Dorsolateral prefrontal cortex (tissue), 122 donors: ENCODE measurements at places on chromosomes 7 and 10.

GRCh38 chr7:76296743-76297740, 5.4 kb upstream of the HSPB1 start:
- peak; percentile 63 for DNase-seq

- no peak for DNase-seq
Observed at GRCh38 chr7:95684505-95684904, 87.8 kb upstream of the DYNC1I1 start.

- DNase-seq, result no peak
Observed at GRCh38 chr10:114648368-114648767, 9.7 kb downstream of the ABLIM1 start.

- no peak for DNase-seq
Observed at GRCh38 chr10:35585903-35586535, 19.1 kb upstream of the GJD4 start.

- DNase-seq, result no peak
Observed at GRCh38 chr10:32981760-32982159, 23.7 kb upstream of the ITGB1 start.

DNA sequence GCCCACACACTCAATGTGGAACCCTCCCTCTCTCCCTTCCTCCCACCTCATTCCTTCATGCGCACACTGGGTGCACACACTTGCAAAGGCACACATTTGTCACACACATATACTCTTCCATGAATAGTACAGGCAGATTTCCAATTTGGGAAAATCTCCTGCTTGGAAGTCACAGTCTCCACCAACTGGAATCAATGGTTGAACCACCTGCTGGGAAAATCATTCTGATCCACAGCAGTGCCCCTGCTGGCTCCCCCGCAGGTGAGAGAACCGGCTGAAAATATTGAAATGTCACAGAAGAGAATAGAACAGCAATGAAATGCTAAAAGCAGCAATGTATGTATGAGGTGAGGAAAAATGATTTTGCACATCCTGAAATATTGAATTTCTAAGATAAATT, 232.7 kb downstream of the ADAM12 start:
- DNase-seq, result no peak

DNA sequence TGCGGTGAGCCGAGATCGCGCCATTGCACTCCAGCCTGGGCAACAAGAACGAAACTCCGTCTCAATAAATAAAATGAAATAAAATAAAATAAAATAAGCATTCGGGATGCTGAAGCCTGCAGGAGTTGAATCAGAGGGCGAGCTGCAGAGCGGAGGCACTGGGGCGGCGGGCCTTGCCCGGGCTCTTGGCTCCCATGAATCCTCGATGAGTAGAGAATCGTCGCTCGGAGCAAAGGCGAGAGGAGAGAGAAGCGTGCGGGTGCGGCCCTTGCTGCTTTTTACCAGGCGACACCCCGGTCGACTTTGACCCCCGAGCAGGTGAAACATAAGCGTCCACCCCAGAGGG, 168.3 kb downstream of the UBE2H start:
- no peak for DNase-seq

DNA sequence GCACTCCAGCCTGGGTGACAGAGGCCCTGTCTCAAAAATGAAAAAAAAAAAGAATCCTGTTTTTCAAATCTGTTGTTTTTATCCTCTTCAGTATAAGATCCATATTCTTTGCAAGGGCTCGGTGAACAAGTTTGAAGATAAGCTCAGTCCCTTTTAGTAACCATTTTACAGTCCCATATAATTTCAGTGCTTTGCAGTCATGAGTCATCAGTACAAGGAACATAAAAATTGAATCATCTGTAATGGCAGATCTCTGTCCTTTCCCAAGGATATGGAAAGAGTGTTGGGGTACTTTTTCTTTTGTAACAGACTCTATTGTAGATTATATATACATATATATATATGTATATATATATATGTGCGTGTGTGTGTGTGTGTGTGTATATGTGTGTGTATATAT, 52.2 kb upstream of the ZPBP start:
- DNase-seq, result no peak

DNA sequence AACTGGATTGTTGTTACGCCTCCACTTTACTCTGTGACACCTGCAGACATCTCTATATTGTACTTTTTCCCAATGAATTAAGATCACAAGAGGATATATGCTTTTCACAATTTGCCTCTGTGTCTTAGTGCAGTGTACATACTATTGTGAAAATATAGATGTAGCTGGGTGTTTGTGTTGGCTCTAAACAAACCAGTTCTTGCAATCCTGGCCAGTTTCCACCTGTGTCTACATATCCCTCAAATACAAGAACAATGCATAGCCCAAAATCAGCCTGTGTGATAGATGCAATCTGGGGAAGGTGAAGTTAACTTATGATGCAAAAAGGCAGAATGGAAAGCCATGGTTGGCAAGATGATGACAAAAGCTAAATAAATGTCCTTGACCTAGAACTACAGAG, 36.5 kb upstream of the DLD start:
- no peak for DNase-seq

DNA sequence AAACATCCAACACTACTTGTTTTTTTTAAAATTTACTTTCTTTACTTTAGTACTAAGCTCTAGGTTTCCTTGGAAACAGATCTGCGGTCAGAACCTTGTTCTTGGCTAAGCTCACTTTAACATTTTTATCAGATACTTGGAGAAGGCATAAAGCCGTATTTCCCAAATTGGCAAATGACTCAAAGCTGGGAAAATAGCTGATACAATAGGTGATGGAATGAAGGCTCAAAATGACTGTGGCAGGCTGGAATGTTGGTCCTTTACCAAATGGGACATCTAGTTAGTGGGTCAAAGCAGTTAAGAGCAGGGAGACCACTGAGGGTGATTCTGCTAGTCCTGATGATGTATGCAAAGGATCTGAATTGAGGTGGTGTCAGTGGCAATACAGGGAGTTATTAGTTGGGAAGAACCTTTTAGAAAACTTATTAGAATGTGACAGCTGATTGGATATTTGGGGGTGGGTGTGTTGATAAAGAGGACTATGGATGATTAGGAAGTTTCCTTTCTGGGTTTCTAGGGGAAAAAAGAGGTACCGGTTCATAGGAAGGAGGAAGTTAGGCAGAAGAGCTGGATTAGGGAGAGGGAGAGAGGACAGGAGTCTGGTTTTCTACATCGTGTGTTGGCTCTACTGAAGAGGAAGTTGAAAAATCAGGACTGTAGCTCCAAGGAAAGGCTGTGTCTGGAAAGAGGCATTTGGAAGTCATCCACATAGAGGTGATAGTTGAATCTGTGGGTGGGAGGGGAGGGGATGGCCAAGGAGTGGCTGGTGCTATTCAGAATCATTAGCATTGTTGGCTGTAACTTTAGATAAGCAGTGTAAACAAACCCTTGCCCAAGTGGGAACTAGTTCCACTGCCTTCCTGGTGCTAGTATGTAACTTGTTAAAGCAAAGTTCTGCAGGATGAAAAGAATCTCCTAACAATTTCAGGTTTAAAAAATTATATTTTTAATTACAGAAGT, 13.1 kb downstream of the PLCE1 start:
- no peak for DNase-seq

DNA sequence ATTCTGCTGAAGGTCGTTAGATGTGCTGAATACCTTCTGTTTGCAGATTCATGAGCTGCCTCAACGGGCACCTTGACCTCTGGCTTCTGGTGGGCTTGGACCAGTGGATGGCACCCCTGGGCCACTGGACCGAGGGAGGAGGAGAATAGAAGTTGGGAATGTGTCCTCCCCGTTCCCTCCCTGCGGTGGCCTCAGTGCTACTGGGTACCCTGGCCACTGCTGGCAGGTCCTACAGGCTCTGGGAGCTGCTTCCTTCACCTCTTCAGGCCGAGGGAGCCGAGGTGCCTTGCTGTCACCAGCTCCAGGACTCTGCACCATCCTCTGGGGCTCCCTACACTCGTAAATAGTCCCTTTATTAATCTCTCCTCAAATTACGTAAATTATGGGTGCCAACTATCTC, 32.2 kb upstream of the GALNTL5 start:
- no peak for DNase-seq

DNA sequence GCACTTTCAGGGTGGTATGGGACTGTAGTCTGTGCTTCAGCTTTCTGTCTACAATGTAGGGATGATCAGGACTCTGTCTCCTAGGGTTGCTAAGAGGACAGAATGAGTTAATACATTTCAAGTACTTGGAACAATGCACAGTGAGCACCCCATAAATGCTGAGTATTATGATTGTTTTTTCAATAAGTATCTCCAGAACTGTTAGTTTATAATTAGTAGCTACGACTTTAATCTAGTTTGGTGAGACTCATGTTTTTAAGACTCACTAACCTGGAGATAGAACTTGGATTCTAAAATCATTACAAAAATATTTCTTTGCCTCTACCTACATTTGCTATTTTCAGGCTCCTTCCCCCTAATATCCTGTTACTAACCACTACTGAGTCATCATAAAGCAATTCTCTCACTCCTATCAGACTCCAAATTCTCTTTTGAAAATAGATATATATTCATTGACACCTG, 95.3 kb downstream of the CPED1 start:
- DNase-seq, result no peak

DNA sequence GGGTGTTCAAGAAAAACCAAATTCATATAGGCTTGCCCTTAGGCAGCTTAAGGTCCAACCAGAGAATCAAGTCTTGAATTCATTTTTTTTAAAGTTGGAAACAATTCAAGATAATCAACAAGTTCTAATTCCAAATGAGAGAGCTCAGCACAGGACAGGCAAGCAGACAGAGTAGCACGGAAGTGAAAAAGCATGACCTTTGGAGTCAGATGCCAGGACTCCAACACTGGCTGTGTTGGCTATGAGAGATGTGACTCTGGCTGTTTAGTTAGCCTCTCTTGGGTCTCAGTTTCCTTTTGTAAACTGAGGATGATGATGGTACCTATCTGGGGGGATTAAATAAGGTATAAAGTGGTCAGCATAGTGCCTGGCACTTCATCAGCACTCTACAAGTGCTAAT, 49.3 kb downstream of the FBXW4 start:
- DNase-seq, result no peak

GRCh38 chr10:97726636-97727178, 10.2 kb upstream of the ZFYVE27 start:
- no peak for DNase-seq

- no peak for DNase-seq
Observed at GRCh38 chr10:81875467-81876252, 666 bp downstream of the NRG3 start.

- no peak for DNase-seq
Observed at GRCh38 chr7:65832281-65832680, 40.6 kb upstream of the VKORC1L1 start.

GRCh38 chr7:153509768-153510167, 542.4 kb upstream of the DPP6 start:
- DNase-seq, result no peak

- no peak for DNase-seq
Observed at GRCh38 chr10:17009212-17009700, 120.4 kb downstream of the CUBN start.

DNA sequence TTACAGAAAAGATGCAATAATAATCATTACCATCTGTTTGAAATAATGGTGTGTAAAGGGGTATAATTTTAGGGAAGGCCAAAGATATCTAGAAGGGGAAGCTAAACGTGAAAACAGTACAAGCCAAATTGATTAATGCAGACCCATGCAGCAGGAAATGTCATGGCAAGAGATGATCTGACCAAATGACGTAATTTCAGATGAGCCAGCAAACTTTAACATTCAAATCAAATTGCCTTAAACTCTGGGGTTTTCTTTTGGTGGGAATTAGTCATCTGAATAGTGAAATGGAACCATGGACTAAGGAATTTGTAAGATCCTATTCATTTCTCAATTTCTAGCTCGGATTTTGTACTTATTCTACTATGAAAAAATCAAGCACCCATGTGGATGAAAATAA, 21.4 kb upstream of the SCIN start:
- DNase-seq, result no peak

- no peak for DNase-seq
Observed at GRCh38 chr7:35420656-35421055, 166.8 kb upstream of the TBX20 start.

DNA sequence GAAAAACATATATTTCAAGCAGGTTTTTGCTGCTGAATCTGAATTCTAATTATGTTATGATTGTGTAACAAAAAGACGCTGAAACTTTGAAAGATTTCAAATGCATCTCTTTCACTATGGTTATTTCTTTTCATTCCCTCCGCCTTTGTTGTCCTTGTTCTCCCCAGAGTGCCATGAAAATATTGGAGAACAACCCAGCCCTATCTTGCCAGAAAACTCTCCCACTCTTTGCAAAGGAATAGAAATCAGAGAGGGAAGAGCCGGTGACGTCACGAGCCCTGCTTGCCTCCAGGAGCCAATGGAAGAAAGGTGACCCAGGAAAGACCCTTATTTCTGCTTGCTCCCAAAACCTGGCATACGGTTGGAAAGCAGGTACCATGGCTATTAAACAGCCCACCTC, 3.4 kb downstream of the GFRA1 start:
- peak; percentile 37 for DNase-seq
